Activated naive CD4-positive, alpha-beta T cell treated with anti-CD3 and anti-CD28 coated beads for 36 hours (primary cell): ENCODE measurements at places on chromosomes 3 and 15. TPM values are rescaled to one million over a fixed set of nuclear protein-coding genes. Genes with fewer than 3 reads are reported as not detected.

GRCh38 chr3:66603151-66603611 is 102.4 kb upstream of the LRIG1 start:
- no peak for DNase-seq

Gene MAP6D1
- total RNA-seq: 1.1 TPM

DNA sequence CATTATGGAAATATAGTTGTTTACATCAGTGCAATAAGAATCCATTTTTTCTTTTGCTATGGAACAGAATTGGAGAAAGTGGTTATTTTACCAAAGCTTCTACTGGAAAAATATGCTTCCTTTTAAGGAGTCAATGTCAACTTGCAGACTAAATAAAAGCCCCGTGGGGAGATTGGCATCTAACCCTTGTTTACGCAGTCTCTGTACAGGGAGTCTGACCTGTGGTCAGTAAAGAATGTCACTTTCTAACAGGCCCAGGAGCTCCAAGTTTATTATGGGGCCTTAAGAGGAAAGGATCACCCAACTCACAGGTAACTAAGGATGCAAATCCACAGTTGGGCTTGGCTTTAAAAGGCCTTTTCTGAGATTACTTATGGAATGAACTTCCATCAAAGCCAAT is 1751.2 kb downstream of the SI start:
- DNase-seq: no peak

DNA sequence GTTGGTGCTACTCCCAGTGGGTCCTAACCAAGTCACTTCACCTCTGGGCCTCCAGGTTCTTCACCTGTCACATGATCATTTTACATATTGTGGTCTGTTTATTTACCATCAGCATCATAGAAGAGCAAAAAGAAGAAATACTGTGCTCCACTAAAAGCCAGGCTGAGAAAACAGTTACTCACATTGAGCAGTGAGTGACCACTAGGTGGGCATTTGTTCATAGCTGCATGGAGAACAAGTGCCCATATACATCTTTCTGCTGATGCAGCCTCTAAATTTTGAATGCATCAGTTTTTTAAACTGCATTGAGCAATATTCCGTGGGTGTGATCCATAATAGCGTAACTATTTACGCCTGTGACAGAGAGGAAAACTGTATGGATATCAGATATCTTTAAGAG is 76.2 kb downstream of the DCUN1D1 start:
- DNase-seq: no peak

DNA sequence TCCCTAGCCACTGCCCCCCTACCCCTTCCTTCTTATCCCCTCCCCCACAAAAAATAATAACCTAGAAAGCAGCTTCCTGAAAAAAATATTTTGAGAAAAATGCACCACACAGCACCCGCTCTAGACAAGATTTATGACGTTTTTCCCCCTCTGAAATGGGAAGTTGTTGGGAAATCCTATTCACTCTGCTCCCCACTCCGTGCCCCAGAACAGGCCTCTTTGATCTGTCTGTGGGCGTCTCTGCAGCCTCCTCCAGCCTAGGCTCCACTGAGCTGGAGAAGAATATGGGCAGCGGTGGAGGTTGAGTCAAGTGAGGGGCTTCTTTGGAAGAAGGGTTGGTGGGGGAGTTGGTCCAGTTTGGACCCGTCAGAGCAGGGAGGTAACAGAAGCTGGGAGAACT is 28.5 kb upstream of the POLG start:
- no peak for DNase-seq

DNA sequence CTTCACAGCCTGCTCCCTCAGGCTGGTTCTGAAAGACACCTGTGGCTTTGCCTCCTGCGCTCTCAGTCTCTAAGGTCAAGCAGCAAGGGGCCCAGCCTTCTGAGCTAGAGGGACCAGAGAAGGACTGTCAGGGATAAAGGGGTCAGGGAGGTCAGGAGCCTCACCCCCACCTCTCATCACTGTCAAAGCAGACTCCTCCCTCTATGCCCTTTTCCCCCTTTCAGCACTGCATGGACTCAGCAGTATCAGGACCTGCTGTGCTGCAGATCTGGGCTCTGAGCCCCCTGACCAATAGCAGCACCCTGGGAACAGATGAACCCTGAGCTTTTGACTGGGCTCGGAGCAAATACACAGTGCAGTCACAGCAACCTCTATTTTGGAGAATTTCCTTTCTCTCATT is 3.2 kb upstream of the BMF start:
- no peak for DNase-seq

GRCh38 chr3:24494618-24495325 is at the start of gene THRB:
Gene THRB (minus strand): TSS chr3:24494850.
- peak; percentile 7 for DNase-seq
